Aorta (tissue), 5 donors: ENCODE measurements at places on chromosomes 2 and 18. TPM values are rescaled to one million over a fixed set of nuclear protein-coding genes. Genes with fewer than 3 reads are reported as not detected.

Gene ANO7
- total RNA-seq: 1.2 TPM

Gene KCNS3
- total RNA-seq: 8.8 TPM

GRCh38 chr2:108193251-108193650, 46.5 kb upstream of the SULT1C3 start:
- H3K27ac ChIP-seq: no peak overlapping the region
- no peaks in the 10 kb centered on the region for H3K4me1 ChIP-seq
- H3K36me3 ChIP-seq: no peaks in the 10 kb centered on the region
- H3K27me3 ChIP-seq: no peaks in the 10 kb centered on the region
- no peak overlapping the region for H3K4me3 ChIP-seq

- H3K27me3 ChIP-seq: no peaks in the 10 kb centered on the region
- no peak overlapping the region for H3K27ac ChIP-seq
Observed at GRCh38 chr2:23918837-23919489, 8.0 kb downstream of the ATAD2B start.

DNA sequence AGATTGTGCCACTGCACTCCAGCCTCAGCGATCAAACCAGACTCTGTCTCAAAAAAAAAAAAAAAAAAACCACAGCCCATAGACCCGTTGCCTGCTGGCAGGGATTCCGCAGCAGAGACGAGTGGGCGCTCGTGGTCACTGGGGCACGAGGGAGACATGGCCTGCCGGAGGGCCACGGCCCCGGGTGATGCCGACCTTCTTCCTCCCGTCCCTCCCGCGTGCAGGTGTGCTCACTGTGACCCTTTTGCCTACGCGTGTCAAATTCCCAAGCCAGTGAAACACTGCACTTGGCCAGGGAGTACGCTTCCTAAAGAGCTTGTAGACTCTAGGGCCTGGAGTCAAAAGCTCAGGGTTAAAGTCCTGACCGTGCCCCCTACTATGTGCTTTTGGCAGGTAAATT, 397.6 kb upstream of the MYT1L start:
- no peaks in the 10 kb centered on the region for H3K4me1 ChIP-seq
- H3K27ac ChIP-seq: no peak overlapping the region
- H3K27me3 ChIP-seq: no peaks in the 10 kb centered on the region
- no peak for DNase-seq
- H3K4me3 ChIP-seq: no peak overlapping the region

DNA sequence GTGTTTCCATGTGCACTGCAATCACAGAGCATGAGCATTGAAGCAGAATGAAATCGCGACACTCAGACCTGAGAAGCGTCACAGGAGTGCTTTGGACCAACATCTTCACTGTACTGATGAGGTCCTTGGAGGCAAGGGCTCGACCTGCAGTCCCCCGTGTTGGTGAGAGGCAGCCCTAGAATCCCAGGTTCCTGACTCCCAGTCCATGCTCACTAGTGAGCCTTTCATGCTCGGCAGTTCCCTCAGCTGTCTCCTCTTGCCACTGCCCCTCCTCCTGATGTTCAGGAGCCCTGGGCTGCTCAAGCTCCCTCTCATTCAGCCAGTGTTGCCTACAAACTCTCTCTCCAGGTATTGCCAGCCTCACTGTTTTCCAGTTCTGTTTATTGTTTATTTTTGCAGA, 291.4 kb downstream of the DYSF start:
- no peak overlapping the region for H3K27ac ChIP-seq
- H3K36me3 ChIP-seq: no peaks in the 10 kb centered on the region
- H3K4me3 ChIP-seq: no peak overlapping the region
- no peak for DNase-seq

DNA sequence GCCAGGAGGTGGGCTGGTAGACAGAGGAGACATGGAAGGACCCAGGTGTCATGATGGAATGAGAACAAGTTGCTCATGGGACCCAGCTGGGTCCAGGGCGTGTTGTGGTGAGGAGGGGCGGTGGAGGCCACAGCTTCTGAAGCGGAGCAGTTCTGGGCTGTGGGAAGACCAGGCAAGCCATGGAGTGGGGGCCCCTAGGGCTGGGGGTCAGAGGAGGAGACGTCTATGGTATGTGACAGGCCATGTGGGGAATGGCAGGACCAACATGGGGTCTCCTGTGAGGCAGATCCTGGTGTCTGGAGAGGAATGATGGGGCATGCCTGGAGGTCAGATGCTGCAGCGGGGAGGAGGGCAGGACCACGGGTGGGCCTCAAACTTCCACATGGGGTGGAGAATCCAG, 16.9 kb downstream of the MYO7B start:
- no peaks in the 10 kb centered on the region for H3K4me1 ChIP-seq
- H3K27me3 ChIP-seq: no peaks in the 10 kb centered on the region
- DNase-seq: no peak
- no peak overlapping the region for H3K4me3 ChIP-seq

DNA sequence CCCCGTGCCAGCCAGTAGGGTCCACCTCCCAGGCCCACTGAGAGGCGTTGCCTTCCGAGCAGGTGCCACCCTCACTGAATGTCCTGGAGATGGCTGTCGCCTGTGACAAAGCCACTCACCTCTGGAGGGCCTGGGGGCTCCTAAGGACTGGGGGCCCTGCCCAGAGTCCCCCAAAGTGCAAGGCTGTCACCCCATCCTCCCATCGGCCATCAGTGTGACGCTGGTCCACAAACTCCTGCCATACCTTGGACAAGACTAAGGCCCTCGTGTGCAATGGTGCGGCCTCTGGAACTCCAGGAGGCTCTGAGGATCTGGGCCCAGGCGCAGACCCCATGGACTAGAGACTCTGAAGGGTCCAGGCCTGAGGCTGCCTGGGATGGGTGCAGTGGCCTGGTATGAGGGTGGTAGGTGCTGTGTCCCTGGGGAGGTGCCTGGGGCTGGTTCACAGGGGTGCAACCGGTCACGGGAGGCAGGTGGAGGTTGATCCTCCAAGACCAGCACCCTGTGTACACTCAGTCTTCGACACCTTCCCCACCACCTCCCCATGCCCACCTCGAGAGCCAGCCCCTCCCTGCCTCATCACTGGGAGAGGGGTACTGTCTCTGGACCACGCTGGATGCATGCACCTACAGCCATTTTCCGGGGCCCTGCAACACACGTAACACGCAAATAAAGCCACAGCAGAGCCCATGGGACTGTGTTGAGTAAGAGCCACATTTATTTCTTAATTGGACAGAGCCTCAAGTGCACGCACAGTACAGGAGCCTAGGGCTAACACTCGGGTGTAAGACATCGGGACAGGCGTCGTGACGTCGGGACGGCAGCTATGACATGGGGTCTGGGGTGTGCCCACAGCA, 21.6 kb downstream of the AQP12A start:
- H3K27ac ChIP-seq: no peak overlapping the region
- H3K4me3 ChIP-seq: no peak overlapping the region
- DNase-seq: no peak
- H3K4me1 ChIP-seq: no peaks in the 10 kb centered on the region
- no peaks in the 10 kb centered on the region for H3K36me3 ChIP-seq

- H3K4me1 ChIP-seq: no peaks in the 10 kb centered on the region
- no peak overlapping the region for H3K4me3 ChIP-seq
- H3K27ac ChIP-seq: no peak overlapping the region
- DNase-seq: no peak
Observed at GRCh38 chr18:12769644-12770440, 67.0 kb downstream of the PSMG2 start.

Gene KRTCAP3
- total RNA-seq: 1.8 TPM

DNA sequence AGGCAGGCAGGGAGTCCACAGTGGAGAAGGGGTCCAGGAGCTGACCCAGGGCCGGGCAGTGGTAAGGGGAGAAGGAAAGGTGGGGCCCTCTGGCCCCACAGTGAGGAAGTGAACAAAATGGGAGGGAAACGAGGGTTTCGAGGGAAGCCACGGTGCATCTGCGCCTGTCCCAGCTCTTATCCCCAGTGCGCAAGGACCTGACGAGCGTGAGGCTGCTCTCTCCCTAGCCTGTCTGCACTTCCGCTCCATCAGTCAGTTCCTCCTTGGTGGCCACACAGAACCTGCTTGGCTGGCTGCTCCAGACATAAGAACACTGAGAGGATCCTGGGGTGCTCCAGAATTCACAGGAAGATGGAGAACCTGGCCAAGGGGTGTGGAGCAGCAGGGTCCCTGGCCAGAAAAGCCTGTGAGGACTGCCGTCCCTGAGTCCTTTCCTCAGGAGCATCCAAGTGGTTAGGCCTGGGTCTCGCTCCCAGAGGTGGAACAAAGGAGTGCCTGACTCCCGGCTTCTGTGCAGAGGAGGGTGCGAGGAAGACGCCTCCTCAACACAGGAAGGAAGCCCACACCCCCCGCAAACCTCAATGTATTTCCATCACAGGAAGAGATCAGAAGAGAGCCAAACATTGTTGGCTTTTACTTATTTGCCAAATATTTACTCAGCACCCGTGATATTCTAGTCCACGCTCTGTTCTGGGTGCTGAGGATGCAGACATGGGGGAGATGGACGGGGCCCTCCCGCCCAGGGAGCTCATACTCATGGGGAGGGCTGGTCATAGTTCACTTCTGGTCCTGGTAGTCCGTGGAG, 43.7 kb upstream of the SEMA4C start:
- no peak for DNase-seq
- H3K36me3 ChIP-seq: no peaks in the 10 kb centered on the region

- no peak overlapping the region for H3K27ac ChIP-seq
- no peaks in the 10 kb centered on the region for H3K36me3 ChIP-seq
- peak overlapping the region; percentile 53 for H3K4me3 ChIP-seq
- H3K4me1 ChIP-seq: no peaks in the 10 kb centered on the region
Observed at GRCh38 chr2:27261926-27262298, 935 bp downstream of the SLC30A3 start.

DNA sequence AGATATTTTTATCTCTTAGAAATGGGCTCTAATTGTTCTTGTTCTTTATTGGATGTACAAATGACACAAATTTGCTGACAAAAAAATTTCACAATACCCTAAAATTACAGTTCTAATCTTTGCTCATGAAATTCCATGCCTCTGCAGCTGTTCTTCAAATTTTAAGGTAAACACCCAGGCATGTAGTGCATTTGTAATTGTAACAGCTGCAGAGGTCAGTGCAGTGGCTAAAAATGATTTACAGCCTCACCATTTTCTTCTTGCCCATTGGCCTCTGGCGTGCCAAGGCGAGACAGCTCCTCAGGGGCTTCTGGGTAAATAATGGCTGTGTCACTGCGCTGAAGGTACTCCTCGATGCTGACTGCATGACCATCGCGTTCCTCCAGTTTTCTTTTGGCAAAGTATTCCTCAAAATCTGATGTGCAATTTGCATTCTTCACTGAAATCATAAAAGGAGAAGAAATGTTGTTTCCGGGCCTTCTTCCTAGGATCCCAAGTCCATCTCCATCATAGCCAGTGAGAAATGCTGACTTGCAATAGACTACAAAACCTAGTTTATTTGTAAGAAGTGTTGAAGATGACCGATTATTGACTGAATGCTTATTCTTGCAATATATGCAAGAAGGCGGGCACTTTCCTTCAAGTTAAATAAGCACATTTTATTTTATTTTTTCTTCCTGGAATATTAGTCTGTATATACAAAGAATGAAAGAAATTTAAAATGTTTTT, 115.2 kb downstream of the ZEB2 start:
- no peak overlapping the region for H3K27ac ChIP-seq
- no peak for DNase-seq
- H3K36me3 ChIP-seq: peaks cover 2% of the 10 kb centered on the region
- no peaks in the 10 kb centered on the region for H3K4me1 ChIP-seq
- H3K27me3 ChIP-seq: no peaks in the 10 kb centered on the region

Gene FIGN
- 12.7 TPM for total RNA-seq

DNA sequence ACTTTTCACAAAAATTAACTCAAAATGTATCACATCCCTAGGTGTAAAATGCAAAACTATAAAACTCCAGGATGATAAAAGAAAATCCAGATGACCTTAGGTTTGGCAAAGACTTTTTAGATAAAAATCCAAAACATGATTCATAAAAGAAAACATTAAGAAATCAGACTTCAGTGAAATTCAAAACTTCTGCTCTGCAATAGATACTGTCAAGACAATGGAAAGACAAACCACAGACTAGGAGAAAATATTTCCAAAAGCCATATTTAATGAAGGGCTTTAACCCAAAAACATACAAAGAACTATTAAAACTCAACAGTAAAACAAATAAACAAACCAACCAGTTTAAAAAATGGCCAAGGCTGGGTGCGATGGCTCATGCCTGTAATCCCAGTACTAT, 173.6 kb upstream of the SPOPL start:
- H3K4me1 ChIP-seq: no peaks in the 10 kb centered on the region
- no peak overlapping the region for H3K4me3 ChIP-seq
- no peaks in the 10 kb centered on the region for H3K27me3 ChIP-seq
- H3K36me3 ChIP-seq: no peaks in the 10 kb centered on the region
- no peak for DNase-seq

DNA sequence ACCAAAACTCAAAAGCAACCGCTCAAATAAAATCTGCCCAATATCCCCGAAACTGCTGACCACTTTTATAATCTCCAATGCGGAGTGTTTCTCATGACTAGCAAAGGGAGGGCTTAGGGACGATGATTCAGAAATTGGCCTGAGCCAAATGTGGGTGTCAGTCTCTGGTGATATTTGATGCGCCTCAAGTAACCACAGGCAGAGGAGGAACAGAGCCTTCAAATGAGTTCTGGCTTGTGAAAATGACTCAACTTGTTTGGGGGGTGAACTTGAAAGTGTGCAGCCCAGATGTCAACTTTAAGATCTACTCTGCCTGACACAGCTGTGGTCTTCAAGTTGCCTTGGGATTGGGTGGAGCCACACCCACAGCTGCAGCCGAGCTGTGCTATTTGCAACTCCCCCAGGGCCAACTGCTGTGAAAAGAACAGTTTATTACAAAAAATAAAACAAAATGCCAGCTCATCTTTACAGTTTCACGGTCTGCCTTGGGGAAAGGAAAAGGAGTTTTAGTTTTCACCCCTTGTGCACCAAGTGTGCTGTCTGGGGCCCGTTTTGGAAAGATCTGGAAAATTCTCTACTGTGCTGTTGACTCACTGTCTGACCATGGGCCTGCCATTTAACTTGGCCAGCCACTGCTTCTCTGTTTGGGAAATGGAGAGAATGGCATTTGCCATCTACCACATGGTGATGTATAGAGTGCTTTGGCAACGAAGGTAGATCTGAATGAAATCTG, 222.1 kb downstream of the MTX2 start:
- peak; percentile 55 for DNase-seq
- no peak overlapping the region for H3K4me3 ChIP-seq
- no peaks in the 10 kb centered on the region for H3K27me3 ChIP-seq
- H3K27ac ChIP-seq: no peak overlapping the region
- H3K36me3 ChIP-seq: no peaks in the 10 kb centered on the region
- H3K4me1 ChIP-seq: no peaks in the 10 kb centered on the region

GRCh38 chr2:224986477-224986876, 55.8 kb downstream of the DOCK10 start:
- H3K4me1 ChIP-seq: no peaks in the 10 kb centered on the region
- no peak for DNase-seq
- no peak overlapping the region for H3K27ac ChIP-seq
- H3K4me3 ChIP-seq: no peak overlapping the region
- H3K36me3 ChIP-seq: no peaks in the 10 kb centered on the region
